GM23338 (cell line): ENCODE measurements at places on chromosomes 11 and 22. TPM values are rescaled to one million over a fixed set of nuclear protein-coding genes. Genes with fewer than 3 reads are reported as not detected.
A peak's percentile ranks its signal among the peaks of the same experiment; 100 is the strongest.

The FOLR3 gene
- polyA plus RNA-seq = not detected in 2 replicates

The BCR gene
- 15.6 and 17.7 TPM in 2 replicates for polyA plus RNA-seq

The PDGFD gene
- polyA plus RNA-seq = 1.8 and 1.9 TPM in 2 replicates

DNA sequence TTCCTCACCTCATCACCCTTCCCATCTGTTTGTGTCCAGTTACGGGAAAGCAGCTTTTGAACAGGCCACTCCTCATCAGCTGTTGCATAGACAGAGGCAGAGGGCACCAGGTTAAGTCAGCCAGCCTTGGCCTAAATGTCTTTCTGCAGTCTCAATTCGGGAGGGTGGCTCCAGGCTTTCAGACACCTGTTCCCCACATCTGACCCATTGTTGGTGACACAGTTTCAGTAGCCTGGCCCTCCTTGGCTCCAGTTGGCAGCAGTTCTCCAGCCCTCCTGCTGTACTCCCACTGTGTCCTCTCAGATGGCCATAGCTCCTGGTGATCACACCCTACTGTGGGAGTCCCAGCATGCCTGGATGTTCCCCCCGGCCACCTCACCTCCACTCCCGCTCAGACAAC lies 70.8 kb upstream of the MYOD1 start:
- no peaks in the 10 kb centered on the region for H3K36me3 ChIP-seq
- H3K27ac ChIP-seq = no peak overlapping the region
- H3K4me3 ChIP-seq = no peak overlapping the region
- H3K27me3 ChIP-seq = no peaks in the 10 kb centered on the region
- no peak for DNase-seq

DNA sequence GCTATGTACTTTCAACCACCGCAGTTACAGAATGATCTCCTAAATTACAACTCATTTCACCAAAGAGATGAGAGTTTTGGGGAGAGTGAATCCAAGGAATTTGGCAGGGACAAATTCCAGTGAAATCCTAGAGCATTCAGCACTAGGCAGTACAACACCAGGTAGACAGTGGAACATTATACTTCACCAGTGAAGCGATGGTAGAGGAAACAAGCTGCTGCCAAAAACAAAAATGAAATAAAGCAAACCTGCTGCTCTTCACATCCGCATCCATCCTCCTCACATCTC lies 16.9 kb downstream of the SMCO4 start:
- no peaks in the 10 kb centered on the region for H3K36me3 ChIP-seq
- peaks cover 33% of the 10 kb centered on the region for H3K4me1 ChIP-seq
- no peak overlapping the region; the same call in 1 of the 2 replicates for H3K27ac ChIP-seq
- H3K4me3 ChIP-seq = no peak overlapping the region
- DNase-seq = no peak

DNA sequence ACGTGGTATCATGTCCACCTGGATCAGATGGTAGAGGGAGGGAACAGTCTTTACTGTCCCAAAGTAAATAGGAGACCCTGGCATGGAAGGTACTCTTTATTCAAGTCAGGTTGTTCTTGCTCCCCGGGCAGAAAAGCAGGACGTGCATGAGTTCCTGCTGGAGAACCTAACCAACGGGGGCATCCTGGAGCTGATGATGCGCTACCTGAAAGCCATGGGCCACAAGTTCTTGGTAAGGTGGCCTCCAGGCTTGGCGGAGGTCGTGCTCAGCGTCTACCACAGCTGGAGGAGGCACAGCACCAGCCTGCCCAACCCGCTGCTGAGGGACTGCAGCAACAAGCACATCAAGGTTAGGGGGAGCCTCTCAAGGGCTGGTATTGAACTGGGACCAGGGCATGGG lies 48.7 kb downstream of the CABIN1 start:
- no peaks in the 10 kb centered on the region for H3K27me3 ChIP-seq
- no peak overlapping the region for H3K4me3 ChIP-seq
- H3K4me1 ChIP-seq = no peaks in the 10 kb centered on the region
- H3K27ac ChIP-seq = no peak overlapping the region
- peaks cover 25% of the 10 kb centered on the region for H3K36me3 ChIP-seq

DNA sequence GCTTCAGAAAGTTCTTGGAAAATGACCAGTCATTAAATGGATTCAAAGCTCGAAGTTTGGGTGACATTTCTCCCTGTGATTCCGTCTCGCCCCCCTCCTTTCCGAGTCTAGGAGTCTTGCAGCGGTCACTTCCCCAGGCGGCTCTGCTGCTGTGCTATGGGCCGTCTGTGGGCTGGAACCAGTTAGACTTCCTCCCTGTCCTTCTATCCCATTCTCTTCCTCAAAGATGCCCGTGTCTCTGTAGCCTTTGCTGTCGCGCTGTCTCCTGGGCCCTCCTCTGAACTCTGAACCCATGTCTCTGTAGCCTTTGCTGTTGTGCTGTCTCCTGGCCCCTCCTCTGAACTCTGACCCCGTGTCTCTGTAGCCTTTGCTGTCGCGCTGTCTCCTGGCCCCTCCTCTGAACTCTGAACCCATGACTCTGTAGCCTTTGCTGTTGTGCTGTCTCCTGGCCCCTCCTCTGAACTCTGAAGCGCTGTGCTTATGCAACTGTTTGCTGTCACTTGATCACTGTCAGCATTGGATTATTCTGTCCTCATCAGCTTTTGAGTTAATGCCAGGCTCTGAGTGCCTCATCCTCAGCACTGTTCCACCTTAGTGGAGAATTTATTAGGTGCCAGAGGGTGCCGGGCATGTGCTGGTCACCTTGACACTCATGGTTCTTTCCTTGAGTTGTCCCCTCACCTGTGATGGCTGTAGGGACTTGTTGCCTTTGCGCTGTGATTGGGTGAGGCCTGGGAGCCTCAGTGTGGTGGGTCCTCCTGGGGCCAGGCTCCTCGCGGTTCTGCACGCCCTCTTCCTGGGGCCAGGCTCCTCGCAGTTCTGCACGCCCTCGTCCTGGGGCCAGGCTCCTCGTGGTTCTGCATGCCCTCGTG lies 173.3 kb downstream of the TBC1D22A start:
- no peaks in the 10 kb centered on the region for H3K27me3 ChIP-seq
- H3K36me3 ChIP-seq = no peaks in the 10 kb centered on the region
- no peak overlapping the region for H3K4me3 ChIP-seq

DNA sequence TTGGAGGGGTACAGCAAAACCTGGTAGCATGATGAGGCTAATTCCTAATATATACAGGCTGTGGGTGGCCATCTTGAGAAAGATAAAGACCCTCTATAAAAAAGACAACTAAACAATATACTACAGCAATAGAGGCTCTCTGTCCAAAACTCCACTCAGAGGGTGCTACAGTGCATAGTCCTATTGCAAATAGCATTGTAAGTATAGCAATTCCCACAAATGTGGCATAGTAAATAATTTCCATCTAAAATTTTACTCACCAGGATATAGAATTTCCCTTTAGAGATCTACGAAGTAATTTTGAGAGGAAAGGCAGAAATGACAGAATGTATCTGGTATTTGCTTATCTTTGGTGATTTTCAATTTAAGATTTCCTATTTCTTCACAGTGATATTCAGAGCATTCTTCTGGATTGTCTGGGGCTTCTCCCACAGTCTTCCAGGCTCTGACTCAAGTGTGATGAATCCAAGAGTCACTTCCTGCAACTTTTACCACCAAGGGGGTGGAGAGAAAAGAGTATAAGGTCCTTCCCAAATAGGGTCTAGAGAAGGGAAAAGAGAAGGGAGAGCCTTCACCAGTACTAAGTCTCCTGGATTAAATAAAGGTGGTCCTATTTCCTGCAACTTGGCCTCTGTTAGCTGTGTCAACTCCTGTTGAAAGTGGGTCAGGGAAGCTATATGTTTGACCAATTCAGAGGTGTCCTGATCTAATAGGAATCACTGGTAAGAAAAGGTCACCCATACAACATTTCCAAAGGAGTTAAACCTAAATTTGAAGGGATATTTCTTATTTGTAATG lies 1054.7 kb upstream of the CNTN5 start:
- no peak overlapping the region for H3K4me3 ChIP-seq
- H3K4me1 ChIP-seq = no peaks in the 10 kb centered on the region
- no peaks in the 10 kb centered on the region for H3K36me3 ChIP-seq
- no peak overlapping the region for H3K27ac ChIP-seq

DNA sequence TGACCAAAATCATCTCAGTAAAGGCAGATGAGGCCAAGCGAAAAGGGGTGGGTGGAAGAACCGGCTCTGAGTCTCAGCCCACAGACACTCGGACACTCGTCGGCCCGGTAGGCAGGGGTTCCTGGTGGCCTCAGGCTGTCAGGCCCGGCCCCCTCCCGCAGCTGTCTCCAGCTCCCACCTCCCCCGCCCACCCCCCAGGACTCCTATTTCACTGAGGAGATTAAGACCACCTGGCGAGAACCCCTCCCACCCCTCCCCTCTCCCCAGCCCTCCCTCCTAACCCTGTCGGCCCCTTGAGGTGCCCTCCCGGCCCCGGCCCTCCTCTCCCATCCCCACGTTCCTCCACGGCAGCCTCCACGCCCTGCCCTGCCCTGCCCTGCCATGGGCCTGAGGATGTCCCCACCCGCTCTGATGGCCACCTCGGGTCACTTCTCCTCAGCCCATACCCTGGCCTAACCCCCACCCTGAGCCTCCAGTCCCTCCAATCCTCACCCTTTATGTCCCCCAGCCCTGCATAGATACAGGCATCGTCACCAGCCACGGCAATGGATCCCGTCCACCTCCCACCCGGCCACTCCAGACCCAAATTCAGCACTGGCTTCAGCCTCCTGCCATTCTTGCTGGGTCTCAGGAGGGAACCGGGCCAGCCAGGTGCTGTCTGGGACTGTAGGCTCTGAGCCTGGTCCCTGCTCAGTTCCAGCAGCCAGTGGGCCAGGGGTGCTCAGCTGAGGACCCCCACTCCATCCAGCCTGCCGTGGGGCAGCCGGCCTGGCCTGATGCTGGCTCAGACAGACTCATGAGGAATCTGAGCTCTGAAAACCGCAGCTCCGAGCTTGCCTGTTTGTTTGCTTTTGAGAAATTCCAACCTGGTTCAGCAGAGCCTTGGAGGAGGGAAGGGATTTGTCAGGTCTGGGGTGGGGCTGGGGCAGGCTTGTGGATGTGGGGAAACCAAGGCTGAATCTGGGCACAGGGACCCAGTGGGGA lies 9.8 kb upstream of the TBX1 start:
- no peak overlapping the region for H3K4me3 ChIP-seq
- DNase-seq = no peak
- no peaks in the 10 kb centered on the region for H3K4me1 ChIP-seq

DNA sequence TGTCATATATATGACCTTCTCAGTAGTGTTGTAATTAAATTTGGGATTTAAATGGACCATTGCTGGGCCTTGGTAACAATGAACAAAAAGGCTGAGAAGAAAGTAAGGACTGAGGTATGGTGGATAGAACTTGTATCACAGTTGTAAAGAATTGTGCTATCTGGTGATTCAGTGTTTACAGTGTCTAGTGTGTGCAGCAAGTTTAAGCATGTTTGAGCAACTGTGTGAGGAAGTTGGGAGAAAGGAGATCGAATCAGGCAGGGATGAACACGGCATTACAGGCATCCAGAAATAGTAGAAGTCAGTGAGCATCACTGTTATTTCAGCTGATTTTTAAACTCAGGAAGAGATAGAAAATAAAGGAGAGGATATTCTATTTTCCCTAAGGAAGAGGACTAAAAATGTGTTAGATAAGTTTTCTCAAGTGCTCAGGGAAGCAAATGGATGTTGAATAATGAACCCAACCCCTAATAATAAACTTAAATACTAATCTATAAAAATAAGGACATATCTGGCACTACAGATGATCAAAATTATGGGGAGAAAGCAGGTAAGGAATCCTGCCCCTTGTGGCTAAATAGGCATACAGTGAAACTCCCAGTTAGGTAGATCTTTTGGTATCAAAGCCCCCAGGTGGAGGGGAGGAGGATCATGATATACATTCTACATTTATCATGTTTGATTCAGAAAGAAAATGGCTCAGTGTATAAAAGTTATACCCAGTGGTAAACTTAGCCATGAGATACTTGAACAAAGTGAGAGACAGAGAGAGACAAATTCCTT lies 361.0 kb upstream of the ANO3 start:
- no peak overlapping the region for H3K4me3 ChIP-seq
- H3K27ac ChIP-seq = no peak overlapping the region
- peak; percentile 51 for DNase-seq
- H3K4me1 ChIP-seq = peaks cover 5% of the 10 kb centered on the region; the same call in 1 of the 2 replicates
- no peaks in the 10 kb centered on the region for H3K36me3 ChIP-seq
- no peaks in the 10 kb centered on the region for H3K27me3 ChIP-seq

DNA sequence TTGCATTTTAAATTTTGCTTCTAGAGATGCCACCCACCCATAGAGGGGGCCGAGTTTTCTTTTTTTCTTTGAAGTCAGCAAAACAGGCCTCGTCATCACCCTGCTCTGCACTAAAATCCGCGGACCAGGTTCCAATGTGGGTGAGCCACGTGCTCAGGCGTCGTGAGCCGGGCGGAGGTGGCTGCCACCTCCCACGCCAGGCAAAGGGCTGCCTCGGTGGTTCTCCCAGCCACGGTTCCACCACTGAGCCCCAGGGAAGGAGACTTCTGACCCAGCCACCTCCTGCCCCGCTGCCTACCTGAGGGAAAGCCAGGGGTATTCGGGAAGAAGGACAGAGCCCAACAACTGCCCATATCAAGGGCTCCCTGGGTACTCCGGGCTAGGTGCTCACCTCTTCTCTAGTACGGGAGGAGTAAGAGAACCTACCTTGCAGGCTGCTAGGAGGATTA lies 45.3 kb downstream of the MN1 start:
- no peaks in the 10 kb centered on the region for H3K36me3 ChIP-seq
- H3K27me3 ChIP-seq = no peaks in the 10 kb centered on the region
- no peak overlapping the region for H3K27ac ChIP-seq
- no peak for DNase-seq
- no peak overlapping the region for H3K4me3 ChIP-seq
- H3K4me1 ChIP-seq = peaks cover 4% of the 10 kb centered on the region

GRCh38 chr11:69599502-69599901 lies 41.5 kb upstream of the CCND1 start:
- no peak for DNase-seq
- no peak overlapping the region for H3K27ac ChIP-seq
- H3K4me1 ChIP-seq = peaks cover 20% of the 10 kb centered on the region

DNA sequence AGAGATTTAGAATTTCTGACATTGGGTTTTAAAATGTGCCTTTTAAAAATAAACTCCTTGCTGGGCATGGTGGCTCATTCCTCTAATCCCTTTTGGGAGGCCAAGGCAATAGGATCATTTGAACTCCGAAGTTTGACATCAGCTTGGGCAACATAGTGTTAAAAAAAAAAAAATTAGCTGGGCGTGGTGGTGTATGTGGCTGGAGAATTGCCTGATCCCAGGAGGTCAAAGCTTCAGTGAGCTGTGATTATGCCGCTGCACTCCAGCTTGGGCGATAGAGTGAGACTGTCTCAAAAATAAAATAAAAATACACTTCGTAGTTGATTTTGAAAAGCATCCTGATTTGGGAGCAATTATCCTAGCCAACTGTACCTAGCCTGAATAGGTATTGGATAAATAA lies 3.4 kb upstream of the APLP2 start:
- H3K4me3 ChIP-seq = no peak overlapping the region
- peaks cover 30% of the 10 kb centered on the region for H3K27me3 ChIP-seq
- H3K36me3 ChIP-seq = no peaks in the 10 kb centered on the region
- peaks cover 17% of the 10 kb centered on the region for H3K4me1 ChIP-seq
- DNase-seq = no peak

GRCh38 chr11:34157163-34157562 lies 51.7 kb downstream of the NAT10 start:
- no peak overlapping the region for H3K4me3 ChIP-seq
- H3K27ac ChIP-seq = no peak overlapping the region
- H3K36me3 ChIP-seq = no peaks in the 10 kb centered on the region; the same call in 1 of the 2 replicates
- DNase-seq = no peak
- H3K4me1 ChIP-seq = no peaks in the 10 kb centered on the region

- H3K4me3 ChIP-seq = no peak overlapping the region
- peaks cover 12% of the 10 kb centered on the region for H3K27me3 ChIP-seq
- no peak for DNase-seq
These were observed 2.5 kb upstream of the RCN1 start for GRCh38 chr11:32088117-32088941.
